ENCODE measurements at places on chromosomes 16 and 17.
A peak's percentile ranks its signal among the peaks of the same experiment; 100 is the strongest.

- no peak for DNase-seq
Measured at GRCh38 chr17:64155129-64155528, 25.2 kb upstream of the ERN1 start.

- peak; percentile 73 for DNase-seq
Measured at GRCh38 chr17:66508896-66509844, 206.8 kb downstream of the PRKCA start.

GRCh38 chr17:78419970-78420815 lies 41.7 kb downstream of the PGS1 start:
- DNase-seq = no peak

DNA sequence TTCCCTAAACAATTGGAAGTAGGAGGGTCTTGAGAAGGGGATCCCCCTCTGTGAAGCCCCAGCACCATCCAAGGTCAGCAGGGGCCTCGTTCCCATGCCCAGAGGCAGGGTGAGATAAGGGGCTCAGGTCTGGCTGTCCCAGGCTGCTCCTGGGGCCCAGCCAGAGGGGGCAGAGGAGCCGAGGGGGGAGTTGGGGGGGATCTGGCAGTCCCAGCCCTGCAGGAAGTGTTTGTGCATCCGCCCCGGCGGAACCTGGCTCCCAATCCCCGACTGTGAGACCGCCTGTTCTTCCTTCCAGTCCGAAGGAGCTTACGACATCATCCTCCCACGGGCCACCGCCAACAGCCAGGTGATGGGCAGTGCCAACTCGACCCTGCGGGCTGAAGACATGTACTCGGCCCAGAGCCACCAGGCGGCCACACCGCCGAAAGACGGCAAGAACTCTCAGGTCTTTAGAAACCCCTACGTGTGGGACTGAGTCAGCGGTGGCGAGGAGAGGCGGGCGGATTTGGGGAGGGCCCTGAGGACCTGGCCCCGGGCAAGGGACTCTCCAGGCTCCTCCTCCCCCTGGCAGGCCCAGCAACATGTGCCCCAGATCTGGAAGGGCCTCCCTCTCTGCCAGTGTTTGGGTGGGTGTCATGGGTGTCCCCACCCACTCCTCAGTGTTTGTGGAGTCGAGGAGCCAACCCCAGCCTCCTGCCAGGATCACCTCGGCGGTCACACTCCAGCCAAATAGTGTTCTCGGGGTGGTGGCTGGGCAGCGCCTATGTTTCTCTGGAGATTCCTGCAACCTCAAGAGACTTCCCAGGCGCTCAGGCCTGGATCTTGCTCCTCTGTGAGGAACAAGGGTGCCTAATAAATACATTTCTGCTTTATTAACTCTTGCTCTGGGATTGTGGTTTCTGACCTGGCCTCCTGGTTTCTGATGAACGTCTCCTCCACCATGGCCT lies 14.9 kb downstream of the GPRC5C start:
- DNase-seq = no peak

DNA sequence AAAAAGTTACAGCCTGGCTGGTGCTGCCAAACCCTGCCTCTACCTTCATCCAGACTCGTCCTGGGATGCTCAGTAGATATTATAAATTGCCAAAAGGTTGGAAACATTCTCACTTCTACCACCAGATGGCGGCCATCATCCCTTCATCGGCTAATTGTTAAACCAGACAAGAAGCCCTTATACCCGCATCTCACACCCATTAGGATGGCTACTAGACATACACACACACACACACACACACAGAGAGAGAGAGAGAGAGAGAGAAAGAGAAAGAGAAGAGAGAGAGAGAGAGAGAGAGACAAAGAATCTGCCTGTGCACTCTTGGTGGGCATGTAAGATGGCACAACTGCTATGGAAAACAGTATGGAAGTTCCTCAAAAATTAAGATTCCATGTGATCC lies 15.0 kb upstream of the SCIMP start:
- DNase-seq = peak; percentile 71

- DNase-seq = no peak
Measured at GRCh38 chr16:83727018-83727417, 80.8 kb upstream of the HSBP1 start.

- no peak for DNase-seq
Measured at GRCh38 chr17:38800237-38800760, 943 bp upstream of the PIP4K2B start.

GRCh38 chr17:80428796-80429195 lies 13.8 kb downstream of the ENDOV start:
- no peak for DNase-seq

DNA sequence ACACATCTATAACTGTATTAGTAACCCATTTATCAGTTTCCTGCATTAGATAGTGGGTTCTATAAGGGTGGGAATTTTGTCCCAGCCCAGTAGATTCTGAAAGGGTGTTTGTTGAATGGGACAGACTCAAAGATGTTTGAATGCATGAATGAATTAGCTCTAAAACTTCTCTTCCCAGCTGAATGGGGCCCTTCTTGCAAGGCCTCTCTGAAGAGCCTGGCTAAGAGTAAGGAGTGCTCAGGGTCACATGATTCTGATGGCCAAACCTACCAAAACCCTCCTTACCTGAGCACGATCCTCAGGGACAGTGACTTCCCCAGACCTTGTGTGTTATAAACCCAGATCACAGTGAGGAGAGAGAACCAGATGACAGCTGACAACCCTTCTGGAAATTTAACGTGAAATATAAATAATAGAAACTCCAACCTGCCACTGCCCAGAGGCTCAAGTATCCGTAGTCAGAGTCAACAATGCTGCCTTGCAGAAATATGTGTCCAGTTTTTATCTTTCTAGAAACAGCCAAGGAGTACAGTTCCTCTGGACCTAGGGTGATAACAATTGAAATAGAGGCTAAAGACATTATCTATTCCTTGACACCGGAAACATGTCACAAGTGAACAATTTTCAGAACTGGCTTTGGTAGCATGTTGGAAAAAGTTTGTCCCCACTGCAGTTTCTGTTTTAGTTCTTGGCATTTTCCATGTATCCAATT lies 268.9 kb upstream of the MAF start:
- DNase-seq = no peak

DNA sequence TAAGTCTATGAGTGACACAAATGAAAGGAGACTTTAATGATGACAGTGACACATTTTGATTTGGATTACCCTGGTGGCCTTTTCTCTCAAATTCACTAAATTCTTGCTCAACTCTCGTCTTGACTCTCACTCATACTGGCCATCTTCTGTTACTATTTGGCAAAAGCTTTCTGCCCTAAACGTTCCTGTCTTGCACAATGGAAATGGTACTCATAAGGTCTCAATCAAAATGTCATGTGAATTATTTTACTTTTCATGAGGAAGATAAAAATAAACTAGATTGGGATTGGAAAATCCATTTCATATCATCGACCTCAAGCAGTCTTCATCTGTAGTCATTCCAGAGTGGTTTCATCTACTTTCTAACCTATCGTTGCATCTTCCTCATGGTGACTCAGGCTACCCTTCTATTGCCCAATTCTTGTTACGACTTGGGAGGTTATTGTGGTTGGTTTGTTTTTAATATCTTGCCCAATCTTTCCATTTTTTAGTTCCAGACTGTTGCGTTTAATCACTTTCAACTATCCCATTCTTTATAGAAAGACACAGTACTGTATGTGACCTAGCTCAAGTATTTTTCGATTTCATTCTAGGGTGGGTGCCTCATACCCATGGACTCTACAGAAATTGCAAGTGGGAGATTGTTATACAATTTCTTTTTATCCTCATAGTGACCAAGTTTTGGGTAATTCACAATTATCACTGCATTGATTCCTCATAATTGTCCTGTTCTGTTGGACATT lies 317.2 kb upstream of the KCNJ16 start:
- DNase-seq = peak; percentile 99

- no peak for DNase-seq
Measured at GRCh38 chr16:30700971-30701370, 2.0 kb downstream of the SRCAP start.

DNA sequence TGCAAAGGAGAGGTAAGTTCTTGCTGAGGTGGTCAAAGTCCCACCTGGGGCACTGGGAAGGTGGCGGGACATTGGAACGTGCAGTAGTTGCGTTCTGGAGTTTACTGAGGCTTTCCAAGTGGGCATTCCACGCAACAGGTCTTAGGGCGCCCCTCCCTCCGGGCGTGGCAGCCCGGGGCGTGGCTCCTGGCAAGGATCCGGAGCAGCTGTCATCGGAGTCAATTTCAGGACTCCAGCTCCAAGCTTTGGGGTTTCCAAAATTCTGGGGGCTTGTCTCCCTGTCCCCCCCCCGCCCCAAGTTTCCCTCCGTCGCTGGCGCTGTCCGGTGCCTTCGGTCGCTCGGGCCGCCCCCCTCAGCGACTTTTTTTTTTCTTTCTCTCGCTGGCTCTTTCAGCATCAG lies 43.1 kb upstream of the AMZ2 start:
- no peak for DNase-seq

DNA sequence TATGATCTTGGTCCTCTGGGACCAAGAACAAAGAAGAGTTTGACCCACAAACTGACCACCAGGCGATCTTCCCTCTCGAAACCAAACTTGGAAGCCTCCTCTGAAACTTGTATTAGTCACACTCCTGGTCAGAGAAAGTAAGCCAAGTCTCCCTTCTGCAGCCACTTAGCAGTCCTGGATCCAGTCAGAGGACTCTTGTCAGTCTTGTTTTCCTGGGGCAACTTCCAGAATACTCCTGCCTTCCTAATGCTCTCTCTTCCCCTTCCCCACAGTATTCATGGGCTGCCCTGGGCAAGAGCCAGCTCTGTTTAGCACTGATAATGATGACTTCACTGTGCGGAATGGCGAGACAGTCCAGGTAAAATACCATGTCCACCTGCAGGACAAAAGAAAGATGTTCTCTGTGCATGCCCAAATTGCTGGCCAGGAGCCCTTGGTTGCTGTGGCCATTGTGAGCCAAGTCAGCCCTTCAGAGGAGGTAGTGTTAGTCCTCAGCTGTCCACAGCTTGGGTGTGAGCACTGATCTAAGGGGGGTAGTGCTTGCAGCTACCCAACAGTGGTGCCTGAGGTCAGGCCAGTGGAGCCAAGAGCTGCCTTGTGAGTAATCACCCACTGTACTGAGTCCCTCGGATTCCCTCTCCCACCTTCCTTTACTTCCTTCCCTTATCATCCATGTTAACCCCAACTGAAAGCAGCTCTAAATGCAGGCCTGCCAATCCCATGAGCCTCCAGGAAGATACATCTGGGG lies 31.2 kb downstream of the CDH3 start:
- DNase-seq = no peak

GRCh38 chr17:309361-309888 lies 43.2 kb downstream of the RPH3AL start:
- peak; percentile 5 for DNase-seq

- DNase-seq = peak; percentile 33
Measured at GRCh38 chr16:85924675-85925074, 25.7 kb downstream of the IRF8 start.

DNA sequence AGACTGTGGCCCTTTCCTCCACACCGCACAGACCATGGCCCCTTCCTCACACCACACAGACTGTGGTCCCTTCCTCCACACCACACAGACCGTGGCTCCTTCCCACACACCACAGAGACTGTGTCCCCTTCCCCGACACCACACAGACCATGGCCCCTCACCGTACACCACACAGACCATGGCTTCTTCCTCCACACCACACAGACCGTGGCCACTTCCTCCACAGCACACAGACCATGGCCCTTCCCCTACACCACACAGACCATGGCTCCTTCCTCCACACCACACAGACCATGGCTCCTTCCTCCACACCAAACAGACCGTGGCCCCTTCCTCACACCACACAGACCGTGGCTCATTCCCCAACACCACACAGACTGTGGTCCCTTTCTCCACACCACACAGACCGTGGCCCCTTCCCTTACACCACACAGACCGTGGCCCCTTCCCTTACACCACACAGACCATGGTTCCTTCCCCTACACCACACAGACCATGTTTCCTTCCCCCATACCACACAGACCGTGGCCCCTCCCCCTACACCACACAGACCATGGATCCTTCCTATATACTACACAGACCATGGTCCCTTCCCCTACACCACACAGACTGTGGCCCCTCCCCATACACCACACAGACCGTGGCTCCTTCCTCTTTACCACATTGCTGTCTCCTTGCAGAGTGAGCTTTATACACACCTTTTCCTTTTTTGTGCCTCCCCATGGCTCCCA lies 297.5 kb upstream of the FOXF1 start:
- no peak for DNase-seq

DNA sequence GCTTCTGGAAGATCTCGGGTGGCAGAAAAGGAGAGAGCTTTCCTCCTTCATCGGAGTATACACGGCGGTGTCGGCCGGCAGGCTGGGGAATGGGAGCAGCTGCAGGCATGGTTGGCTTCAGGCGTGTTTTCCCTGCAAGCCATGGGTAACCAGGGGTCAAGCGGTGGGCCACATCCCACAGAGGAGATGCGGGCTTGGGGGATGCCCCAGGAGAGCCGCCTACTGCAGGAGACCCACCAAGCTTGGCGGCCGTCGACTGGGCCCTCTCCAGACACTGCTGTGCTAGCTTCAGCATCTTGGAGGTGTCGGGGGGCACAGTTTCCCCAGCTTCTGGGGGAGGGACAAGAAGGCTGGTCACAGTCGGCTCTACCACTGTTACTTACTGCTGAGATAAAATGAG lies 4.2 kb downstream of the VPS9D1 start:
- DNase-seq = no peak
